Natural killer cell (primary cell): ENCODE measurements at places on chromosomes 2 and 18. TPM values are rescaled to one million over a fixed set of nuclear protein-coding genes. Genes with fewer than 3 reads are reported as not detected.

The ASTL gene
- total RNA-seq, result 8.8 TPM

The SERPINB2 gene
- not detected for total RNA-seq

The COLEC11 gene
- total RNA-seq, result not detected

The RRM2 gene
- 16.1 TPM for total RNA-seq

The GPR75 gene
- total RNA-seq, result 4.1 TPM

The FOXI3 gene
- total RNA-seq, result not detected
